ENCODE measurements at places on chromosomes 2 and 18.

DNA sequence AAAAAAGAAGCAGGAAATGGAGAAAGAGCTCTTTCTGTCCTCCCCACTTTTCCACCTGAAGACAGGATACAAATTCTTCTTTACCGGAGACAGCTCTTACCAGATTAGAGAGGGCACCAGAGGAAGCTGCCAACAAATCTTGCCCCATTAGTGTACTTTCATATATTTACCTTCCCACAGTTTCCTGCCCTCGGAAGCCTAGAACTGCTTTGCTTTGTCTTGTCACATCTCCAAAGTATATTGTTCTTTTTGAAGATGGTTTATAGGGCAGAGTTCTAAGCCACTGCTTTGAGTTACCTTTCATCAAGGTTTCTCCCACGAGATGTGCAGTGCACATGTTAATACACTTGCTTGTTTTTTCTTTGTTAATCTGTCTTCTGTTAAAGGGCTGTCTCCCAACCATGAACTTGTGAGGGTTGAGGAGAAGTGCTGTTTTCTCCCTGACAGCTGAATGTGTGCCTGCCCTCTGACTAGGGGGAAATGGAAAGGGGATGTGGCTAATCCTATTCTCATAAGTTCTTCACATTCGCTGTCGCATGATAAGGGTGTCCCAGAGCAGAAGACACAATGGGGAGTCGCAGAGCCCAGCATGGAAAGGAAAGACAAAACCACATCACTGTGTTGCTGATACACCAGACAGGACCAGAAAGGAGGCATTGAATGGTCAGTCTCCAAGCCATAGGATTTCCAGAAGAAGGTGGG is 24.2 kb downstream of the CENPA start:
- no peak for DNase-seq

DNA sequence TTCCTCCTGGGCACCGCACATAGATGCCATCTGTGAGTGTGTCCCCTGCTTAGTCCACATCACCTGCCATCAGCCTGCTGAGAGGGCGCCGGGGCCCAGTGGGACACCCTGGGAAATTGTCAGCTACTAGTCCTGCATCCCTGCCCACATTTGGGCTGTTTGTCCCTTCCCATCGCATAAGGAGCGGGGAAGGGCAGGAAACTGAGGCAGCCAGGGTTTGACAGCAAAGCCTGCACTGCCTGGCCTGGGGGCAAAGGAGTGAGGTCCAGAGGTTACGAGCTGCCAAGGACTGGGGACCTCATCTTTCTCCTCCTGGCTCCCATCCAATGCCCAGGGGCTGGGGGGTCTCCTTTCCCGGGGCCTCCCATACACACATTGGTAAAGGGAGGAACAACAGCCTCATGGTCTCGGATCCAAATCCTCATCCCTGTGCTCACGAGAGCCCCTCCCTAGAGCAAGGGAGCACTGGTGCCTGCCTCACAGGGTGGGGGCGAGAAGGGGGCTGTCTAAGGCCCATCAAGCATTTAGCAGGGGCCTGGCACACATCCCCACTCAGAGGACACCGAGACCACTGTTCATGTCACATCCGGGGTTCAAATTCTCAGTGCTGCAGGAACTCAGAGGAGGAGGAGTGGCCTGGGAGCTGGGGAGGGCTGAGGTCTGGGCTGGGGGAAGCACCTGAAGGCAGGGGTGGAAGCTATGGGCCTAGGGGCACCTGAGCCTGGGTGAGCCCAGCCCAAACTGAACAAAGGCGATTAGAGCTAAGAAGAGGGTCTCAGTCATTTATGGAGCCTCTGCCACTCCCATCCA is 113.8 kb downstream of the SMAD7 start:
- DNase-seq, result no peak

DNA sequence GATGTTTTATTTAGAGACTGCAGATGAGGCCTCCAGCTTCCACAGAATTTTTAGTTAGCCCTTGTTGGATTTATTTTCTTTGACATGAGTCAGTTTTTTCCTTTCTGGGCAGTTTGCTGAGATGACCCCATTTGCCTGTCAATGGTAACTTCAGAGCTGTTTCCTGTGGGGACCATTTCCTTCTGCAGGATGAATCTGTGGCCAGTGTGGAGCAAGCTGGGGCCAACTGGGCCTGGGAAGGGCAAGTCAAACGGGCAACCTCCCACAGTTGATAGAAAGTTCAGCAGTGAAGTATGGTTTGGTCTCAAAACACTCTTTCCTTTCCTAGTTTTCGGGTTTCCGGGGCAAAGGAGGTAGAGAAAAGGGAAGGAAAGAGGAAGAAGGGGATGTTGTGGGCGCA is 291.4 kb upstream of the NRP2 start:
- DNase-seq, result no peak

GRCh38 chr2:199488772-199489400 is 31.1 kb upstream of the SATB2 start:
- no peak for DNase-seq

GRCh38 chr2:171227066-171227782 is 66.5 kb upstream of the TLK1 start:
- no peak for DNase-seq
